ENCODE measurements at places on chromosomes 2 and 18.

DNA sequence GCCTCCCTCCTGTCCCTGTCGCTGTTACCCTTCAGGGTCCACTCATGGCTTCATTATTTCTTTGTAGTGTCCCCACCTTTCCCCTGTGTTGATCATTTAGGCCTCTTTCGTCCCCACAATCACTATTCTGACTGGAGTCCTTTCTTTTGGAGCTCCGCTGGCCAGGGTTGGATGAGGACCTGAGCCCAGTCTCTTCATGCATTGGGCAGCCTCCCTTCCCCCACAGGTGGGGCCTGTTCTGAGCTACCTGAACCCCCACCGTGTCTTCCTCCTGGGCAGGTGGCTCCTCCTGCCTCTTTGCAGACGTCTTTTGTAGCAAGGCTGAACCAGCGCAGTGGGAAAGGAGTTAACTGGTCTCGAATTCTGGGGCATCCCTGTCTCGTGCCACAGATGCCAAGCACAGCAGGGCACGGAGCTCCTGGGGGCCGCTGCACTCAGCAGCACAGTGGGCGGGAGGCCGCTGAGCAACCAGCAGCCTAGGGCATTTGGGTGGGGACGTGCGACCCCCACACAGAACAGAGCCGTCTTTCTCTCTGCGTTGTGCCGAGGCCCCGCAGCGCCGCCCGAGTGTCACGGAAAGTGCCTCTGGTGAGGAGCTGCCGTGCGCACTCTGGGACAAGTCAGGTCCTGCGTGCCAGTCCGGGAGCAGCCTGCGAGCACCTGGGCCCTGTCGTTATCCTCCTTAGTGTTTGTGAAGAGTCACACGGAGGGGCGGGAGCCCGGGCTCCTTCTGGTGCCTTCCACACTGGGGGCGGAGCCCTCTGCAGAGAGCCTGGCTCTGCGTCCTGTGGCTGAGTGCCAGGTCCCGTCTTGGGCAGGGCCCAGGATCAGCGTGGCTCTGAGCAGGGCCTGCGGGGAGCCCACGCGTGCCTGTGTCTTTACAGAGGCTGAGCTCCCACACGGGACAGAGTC is 130.1 kb downstream of the NFATC1 start:
- peak; percentile 38 for DNase-seq

DNA sequence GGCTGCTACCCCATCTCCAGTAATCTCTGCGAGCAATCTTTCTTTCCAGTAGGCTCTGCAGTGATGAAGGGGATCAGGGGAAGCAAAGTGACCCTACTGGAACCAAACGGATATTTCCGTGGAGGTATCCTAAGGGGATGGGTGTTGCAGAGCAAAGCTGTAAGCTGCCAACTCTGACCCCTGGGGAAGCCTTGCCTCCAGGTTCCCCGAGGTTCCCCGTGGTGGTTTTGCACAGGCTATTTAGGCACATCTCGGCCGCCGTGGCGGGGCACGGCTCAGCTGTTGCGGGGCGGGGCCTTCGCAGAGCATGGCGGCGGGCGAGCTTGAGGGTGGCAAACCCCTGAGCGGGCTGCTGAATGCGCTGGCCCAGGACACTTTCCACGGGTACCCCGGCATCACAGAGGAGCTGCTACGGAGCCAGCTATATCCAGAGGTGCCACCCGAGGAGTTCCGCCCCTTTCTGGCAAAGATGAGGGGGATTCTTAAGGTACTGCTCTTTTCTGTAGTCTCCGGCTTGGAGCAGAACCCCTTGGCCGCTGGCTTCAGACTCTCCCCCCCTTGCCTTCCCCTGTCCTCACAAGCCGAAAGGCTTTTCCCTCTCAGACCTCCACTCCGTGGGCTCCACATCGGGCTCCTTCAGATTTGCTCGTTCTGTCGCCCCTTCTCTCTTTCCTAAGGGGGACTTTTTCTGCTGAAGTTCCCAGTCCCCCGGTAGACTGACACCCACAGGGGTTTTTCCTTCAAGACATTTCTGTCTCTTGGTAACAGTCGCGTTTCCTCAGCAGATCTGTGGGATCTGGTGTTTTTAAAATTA is at the start of gene COMMD1:
Gene COMMD1 (plus strand): TSS at position 303 of the 814 bp plus-strand sequence. CDS start 5 bp downstream, at position 308.
- no peak for DNase-seq

DNA sequence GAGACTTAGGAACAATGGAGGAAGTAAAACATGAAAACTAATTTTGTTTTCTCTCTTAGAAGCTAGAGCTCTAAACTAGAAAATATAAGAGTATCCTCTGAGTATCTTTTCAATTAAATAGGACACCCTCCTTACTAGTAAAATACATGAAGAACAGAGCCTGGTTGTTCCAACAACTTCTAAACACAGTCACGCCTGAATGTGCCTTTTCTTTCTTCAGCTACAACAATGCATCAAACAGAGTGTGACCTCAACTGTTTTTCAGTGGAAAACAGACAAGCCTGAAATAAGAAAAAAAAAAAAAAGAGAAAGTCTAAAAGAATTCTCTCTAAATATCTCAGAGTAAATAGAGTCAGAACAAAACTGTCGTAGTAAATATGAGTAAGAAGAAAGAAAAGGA is 928.8 kb downstream of the CNTNAP5 start:
- DNase-seq, result no peak

DNA sequence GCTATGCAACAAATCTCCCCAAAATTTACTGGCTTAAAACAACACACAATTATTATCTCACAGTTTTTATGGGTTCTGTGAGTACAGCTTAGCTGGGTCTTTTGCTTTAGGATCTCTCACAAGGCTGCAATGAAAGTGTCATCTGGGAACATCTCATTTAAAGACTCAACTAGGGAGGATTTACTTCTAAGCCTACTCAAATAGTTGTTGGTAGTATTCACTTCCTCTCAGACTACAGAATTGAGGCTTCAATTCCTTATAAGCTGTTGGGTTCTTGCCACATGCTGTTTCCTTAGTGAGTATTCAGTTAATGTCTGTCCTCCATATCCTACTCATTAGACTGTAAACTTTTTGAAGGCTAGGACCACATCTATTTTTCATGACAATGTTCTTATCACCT is 72.3 kb downstream of the MDH1 start:
- DNase-seq, result no peak

DNA sequence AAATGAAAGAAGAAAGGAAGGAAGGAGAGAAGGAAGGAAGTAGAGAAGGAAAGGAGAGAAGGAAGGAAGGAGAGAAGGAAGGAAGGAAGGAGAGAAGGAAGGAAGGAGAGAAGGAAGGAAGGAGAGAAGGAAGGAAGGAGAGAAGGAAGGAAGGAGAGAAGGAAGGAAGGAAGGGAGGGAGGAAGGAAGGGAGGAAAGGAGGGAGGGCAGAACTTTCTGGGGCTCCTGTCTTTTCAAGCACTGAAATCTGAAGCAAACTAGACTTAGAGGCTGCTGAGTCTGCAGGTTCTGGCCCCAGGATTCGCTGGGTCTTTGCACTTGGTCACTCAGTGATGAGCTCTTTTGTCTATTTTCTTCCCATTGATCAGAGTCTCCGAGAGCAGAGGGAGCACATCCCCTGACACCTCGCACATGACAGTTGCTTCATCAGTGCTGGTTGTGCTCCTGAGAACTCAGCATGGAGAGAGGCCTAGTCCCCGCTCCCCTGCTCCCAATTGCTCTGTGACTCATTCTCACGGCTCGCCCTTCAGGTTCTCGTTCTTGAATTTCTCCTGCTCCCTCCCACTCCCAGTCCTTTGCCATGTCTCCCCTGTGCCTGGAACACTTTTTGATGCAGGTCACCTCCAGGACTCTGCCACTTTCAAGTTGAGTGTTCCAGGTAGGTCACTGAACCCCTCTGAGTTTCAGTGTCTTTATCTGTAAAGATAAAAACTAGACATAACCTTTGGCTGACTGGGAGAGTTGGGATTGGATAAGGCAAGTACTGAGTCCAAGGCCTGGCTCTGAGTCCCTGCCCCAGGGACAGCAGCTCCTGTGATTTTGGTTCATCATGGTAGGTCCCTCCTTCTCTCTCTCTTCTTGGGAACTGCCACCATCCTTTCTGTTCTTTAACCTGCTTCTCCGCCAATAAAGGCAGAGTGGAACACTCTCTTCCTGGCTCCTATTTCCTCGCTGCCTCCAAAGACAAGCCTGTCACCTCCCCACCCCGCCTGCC is 55.2 kb downstream of the TNP1 start:
- no peak for DNase-seq

- no peak for DNase-seq
Observed at GRCh38 chr2:30958918-30959265, 151.6 kb upstream of the CAPN13 start.

DNA sequence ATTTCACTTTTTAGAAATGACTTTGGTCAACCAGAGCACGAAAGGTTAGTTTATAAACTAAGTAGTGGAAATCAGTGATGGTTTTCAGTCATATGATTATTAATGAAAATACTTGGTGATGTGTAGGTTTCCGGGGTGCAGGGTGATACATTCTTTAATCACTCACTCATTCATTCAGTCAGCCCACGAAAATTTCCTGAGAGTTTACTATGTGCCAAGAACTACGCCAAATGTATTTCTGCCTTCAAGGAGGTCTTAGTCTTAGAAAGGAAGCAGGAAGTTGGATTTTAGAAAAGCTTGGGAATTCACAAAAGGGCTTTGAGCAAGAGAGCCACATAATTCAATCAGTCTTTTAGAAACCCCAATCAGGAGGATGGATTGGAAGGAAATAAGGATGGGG is 543.6 kb downstream of the PLCL1 start:
- no peak for DNase-seq

GRCh38 chr2:34475156-34475555 is 876.1 kb upstream of the FAM98A start:
- DNase-seq, result no peak

- DNase-seq, result no peak
Observed at GRCh38 chr2:104933151-104933917, 79.4 kb downstream of the POU3F3 start.

- no peak for DNase-seq
Observed at GRCh38 chr18:66616523-66616983, 12.7 kb upstream of the CDH19 start.

GRCh38 chr2:127715778-127716449 is 14.6 kb downstream of the SFT2D3 start:
- DNase-seq, result no peak

DNA sequence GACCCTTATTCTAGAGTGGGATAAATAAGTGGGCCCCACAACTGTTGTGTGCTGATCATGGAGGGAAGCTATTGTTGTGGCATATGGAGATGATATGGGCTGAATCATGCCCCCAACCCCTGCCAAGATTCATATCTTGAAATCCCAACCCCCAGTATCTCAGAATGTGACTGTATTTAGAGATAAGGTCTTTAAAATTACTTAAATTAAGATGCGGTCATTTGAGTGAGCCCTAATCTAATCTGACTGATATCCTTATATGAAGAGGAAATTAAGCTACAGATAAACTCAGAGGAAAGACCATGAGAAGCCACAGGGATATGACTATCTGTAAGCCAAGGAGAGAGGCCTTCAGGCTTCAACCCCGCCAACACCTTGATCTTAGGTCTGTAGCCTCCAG is 188.3 kb upstream of the RND3 start:
- no peak for DNase-seq

GRCh38 chr18:1805521-1805920 is 765.8 kb downstream of the METTL4 start:
- no peak for DNase-seq

DNA sequence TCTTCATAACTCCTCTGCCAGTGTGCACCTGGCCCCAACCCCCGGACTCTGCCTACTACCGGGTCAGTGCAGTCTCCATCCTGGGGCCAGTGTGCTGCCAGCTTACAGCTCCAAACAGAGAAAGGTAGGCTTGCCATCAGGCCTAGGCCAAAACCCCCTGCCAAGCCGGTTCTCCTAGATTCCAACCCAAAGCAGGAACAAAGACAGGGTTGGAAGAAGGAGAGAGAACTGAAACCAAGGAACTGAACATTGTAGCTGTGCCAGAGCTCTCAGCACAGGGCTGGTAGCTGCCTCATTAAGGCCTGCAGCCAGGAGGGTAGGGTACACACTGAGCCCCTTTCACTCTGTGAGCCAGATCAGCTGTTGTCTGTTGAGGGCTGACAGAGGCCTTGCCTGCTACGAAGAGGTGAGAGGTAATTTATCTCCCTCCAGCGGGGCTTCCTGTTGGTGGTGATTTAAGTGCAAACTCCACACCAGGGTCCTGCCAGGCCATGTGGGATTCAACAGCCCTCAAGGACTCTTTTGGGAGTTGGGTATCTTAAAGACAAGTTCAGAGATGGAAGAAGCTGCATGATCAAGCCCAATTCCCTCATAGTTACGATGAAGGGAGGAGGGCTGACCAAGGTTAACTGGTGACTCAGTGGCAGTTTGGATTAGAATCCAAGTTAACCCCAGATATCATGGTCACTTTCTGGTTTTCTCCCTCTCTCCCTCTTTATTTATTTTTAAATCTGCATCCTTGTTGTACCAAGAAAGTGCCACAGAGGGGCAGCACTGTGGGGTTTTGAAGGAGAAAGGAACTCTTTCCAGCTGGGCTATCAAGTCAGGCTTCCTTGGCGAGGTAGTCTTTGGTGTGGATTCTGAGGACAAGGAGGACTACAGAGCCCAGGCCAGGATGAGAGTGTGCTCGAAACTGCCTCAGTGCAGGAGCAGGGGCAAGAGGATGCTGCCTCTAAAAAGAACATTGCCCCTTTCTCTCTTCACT is 48.1 kb downstream of the CYRIA start:
- no peak for DNase-seq

DNA sequence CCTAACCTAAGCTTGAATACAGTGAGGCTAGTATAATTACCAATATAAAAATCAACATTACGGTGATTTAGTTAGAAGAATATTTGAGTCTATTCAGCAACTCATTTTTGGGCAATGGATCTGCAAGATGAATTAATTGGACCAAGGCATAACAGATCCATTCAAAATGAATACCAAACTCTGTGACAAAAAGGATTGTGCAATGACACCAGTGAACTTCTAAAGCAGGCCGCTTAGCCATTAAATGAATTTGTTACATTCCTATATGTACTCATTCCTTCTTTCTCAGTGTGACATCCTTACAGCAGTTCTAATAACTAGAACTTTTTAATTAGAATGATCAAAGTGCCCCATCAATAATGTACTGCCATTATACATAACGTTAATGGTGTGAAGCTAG is 44.3 kb downstream of the ZC3H15 start:
- DNase-seq, result no peak

DNA sequence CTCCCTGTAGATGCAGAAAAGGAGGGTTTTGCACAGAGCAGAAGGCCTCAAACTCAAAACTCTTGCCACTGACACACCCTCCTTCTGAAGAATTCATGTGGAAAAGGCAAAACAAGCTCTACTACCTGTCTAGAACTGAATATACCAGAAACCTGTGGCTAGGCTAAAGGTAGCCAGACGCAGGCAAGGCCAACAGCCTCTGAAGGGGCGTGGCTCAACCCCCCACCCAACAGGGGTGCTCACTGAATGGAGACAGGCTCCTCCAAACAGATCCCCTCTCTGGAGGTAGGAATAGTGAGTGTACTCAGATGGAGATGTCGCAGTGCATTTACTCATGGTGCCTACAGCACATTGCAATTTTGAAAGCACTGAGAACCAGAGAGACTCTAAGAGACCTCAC is 3.0 kb upstream of the STK17B start:
- DNase-seq, result no peak

GRCh38 chr2:23607925-23608324 is 222.9 kb downstream of the KLHL29 start:
- DNase-seq, result no peak

Data from keratinocyte (primary cell).